Activated CD4-positive, alpha-beta T cell treated with anti-CD3 and anti-CD28 coated beads for 24 hours (primary cell): ENCODE measurements at places on chromosomes 1 and 21.
A peak's percentile ranks its signal among the peaks of the same experiment; 100 is the strongest.

- DNase-seq = peak; percentile 36
These were observed 42.0 kb downstream of the VPS26C start for GRCh38 chr21:37224861-37225839.

- DNase-seq = no peak
These were observed 35.1 kb downstream of the SLC2A1 start for GRCh38 chr1:42923367-42924081.

GRCh38 chr1:246705368-246705767 lies 18.8 kb upstream of the SCCPDH start:
- no peak for DNase-seq

- no peak for DNase-seq
These were observed 105.4 kb downstream of the CENPF start for GRCh38 chr1:214708321-214708955.

GRCh38 chr1:26666855-26667254 lies 29.0 kb upstream of the ARID1A start:
- no peak for DNase-seq

GRCh38 chr1:214993419-214993818 lies 89.1 kb upstream of the KCNK2 start:
- no peak for DNase-seq

DNA sequence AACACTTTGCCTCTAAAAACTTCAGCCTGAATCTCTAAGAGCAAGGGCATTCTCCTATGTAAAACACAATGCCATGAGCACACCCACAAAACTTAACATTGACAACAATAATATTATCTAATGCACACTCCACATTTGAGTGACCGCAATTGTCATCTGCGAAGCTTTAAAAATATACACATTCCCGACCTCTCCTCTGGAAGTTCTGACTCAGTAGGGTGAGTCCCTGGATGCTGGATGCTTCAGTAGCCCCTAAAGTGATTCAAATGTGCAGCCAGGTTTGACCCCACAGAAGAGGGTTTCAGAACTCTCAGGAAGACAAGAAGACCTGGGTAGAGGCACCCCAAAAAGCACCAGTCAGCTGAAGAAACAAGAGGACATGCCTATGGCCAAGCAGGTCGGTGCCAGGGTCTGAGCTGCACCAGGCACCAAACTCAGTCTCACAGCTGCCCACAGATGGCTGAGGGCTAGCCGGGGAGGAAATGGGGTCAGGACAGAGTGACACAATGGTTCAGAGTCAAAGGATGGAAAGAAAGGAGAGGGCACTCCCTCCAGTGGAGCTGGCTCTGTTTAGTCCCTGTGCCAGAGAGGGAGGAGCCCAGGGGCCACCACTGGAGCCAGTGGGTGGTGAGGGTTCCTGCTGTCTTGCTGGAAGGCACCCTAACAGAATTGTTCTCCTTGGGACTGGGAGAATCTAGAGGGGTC lies 17.4 kb downstream of the PIK3C2B start:
- DNase-seq = no peak

DNA sequence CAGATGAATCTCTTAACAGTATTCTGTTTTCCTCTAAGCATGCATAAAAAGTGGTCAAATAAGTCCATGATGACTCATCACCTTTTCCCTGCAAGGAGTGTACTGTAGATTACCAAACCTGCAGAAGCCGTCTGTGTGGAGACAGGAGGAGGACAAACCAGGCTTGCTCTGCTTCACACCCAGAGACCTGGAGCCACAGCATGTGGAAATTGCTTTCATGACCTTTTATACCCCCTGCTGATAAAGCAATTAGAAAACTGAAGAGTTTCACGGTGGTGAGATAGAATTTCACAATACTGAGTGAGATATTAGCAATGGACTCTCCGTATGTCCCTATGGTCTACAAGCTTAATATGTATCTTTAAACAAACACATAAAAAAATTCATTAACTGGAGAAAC lies 9.4 kb downstream of the CORT start:
- no peak for DNase-seq

DNA sequence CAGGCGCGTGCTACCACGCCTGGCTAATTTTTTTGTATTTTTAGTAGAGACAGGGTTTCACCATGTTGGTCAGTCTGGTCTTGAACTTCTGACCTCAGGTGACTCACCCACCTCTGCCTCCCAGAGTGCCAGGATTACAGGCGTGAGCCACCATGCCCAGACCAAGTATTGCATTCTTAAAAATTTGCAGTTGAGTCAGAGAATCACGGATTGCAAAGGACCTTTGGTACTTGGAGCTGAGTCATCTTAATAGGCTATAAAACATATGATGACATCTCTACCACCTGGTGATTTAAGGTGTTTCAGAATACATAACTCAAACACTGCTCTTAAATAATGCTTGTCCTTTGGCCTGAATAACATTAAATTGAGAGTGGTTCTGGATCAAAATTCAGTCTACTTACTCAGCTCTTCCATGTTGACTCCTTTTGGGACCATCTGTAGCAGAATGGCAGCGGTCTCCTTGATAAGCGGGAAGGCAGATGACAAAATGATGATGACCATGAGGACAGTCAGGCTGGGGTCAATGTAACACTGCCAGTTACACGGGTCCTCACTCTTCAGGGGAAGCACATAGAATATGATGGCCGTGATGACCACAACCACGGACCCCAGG lies 10.4 kb downstream of the SLC30A10 start:
- no peak for DNase-seq

DNA sequence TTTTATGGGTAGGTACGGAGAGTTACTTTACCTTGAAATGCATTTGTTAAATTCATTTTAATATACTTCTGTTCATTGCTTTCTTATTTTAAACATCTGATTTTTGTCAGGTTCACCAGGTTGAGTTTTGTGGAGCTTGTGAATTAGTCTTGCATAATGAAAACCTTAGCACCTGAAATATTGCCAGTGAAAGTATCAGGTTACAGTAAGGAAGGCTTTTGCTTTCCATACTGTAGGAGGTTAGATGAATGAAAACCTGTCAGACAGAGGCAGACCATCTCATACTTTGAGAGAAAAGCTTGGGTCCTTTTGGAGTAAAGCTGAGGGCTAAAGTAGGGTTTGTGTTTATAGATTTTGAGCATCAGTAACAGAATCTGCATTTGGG lies 34.7 kb downstream of the THRAP3 start:
- no peak for DNase-seq

- no peak for DNase-seq
These were observed 235.4 kb downstream of the TPR start for GRCh38 chr1:186139701-186140100.

DNA sequence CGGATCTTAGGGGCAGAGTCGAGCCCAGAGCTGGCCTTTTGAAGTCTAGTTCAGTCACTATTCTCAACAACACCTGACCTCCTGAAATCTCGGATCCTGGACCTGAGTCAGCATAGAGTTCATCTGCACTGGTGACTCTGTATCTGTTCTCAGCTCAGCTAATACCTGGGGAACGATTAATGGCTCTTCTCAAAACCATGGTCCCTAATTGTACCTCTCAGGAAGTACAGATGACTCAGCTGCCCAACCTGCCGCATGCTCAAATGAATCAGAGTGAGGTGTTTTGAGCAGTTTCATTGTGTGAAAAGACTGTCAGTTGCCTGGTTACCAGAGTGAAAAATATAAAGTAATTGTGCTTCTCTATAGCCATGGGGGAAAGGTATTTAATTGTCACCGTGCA lies 89.2 kb downstream of the SLC35F3 start:
- no peak for DNase-seq

GRCh38 chr1:36456391-36456928 lies 6.2 kb upstream of the OSCP1 start:
- DNase-seq = no peak

DNA sequence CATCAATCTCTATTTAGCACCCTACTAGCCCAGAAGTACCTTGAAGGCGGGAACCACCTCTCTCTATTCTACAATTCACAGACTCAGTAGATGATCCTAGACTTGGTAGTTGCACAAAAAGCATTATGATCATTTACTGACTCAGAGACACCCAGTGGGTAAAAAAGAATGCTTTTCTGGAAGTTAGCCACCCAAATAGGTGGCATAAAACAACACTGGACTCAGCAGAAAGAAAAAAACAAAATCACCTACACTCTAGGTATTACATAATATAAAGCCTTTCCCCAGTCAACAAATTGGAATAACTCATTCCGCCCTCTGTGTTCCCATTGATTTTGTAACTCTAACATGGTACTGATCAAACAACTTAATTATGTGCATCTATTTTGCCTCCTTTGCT lies 126.3 kb downstream of the PTPN14 start:
- DNase-seq = no peak

DNA sequence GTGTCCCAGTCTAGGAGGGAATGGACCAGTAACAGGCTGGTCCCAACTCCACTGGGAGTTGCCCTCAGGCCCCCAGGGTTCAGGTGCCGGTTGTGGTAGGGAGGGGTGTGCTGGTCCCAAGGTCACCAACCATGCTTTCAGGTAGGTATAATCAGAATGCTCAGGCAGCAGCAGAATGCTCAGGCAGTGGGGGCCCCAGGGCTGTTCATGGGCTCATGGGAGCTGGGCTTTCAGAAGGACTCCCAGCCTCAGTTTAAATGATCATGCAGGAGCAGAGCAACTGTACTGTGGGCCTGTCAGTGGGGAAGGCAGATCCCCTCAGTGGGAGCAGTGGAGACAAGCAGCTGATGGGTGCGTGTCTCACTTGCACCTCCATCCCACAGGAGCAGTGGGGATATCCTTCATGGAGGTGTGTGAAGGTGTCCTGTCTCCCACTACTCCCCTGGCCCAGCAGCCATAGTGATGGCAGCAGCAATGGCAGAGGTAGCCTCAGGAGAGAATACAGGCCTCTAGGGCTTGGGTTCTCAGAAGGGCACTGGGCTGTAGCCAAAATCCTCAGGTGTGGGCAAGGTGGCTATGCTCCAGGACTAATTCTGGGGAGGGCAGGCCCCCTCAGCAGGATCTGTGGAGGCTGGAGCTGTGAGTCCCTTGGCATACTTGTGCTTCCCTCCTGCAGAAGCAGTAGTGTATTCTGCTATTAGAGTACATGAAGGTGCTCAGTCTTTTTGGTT lies 917.3 kb upstream of the B3GALT2 start:
- no peak for DNase-seq

GRCh38 chr1:25616095-25616986 lies at the start of gene MAN1C1:
TSS of gene MAN1C1 (plus strand) at chr1:25616791. CDS start at chr1:25617798, 1,007 bp downstream.
- DNase-seq = peak; percentile 61

DNA sequence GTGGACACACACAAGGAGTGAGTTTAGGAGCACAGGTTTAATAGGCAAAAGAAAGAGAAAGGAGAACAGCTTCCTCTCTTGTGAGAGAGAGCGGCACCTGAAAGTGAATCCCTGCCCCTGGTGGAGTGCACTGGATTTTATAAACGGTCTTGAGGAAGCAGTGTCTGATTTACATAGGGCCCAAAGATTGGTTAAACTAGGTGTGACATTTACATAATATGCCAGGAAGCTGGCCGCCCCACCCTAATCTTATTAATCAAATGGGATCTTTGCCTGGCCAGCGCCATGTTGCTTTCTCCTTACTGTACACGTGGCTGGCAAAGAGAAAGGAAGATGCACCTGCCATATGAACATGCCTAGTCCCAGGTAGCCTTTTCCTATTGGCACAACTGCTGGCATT lies 38.7 kb downstream of the CFH start:
- DNase-seq = no peak

- peak; percentile 14 for DNase-seq
These were observed 25.1 kb downstream of the WDR64 start for GRCh38 chr1:241677201-241677600.

GRCh38 chr21:35397781-35398180 lies 348.7 kb upstream of the RUNX1 start:
- no peak for DNase-seq

DNA sequence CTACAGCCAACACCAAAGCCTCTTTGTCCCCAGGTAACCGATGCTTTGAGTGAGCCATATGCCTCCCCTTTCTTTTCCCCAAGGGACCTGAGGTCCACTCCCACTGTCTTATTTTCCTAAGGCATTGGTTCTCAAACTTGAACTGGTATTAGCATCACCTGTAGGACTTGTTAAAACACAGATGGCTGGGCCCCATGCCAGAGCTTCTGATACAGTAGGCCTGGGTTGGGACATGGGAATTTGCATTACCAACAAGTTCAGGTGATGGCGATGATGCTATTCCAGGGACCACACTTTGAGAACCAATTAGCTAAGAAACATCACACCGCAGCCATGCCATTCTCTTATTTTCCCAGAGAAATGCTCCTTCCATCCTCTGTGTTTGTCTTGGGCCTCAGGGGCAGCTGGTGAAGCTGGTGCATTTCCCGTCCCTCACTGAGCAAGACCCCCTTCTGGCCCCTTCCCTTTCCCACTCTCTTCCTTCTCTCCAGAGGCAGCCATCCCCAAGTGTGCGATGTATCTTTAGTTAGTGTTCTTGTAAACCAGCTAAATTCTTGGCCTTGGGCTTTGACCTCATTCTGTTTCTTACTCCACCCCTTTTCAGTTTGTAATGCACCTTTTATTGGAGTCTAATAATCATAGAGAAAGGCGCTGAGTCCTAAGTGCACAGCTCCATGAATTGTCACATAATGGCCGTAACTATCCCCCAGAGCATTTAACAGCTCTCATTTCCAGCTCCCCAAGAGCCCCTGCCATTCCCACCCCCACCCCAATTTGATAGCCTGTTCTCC lies 14.2 kb upstream of the TTC22 start:
- no peak for DNase-seq

GRCh38 chr1:28915031-28915895 lies 894 bp downstream of the EPB41 start:
- DNase-seq = peak; percentile 14

- DNase-seq = no peak
These were observed 115.7 kb downstream of the SLC30A10 start for GRCh38 chr1:219812491-219813203.

GRCh38 chr1:21910558-21911204 lies 26.4 kb downstream of the HSPG2 start:
- no peak for DNase-seq

GRCh38 chr21:16454399-16454798 lies 724.6 kb downstream of the USP25 start:
- no peak for DNase-seq

GRCh38 chr1:170410401-170411166 lies 121.4 kb upstream of the GORAB start:
- no peak for DNase-seq

- DNase-seq = no peak
These were observed 124.4 kb upstream of the NFIA start for GRCh38 chr1:60958001-60958400.
